CMK (cell line): ENCODE measurements at places on chromosomes 4 and X.

GRCh38 chrX:151183912-151184565, 7.7 kb downstream of the GPR50 start:
- DNase-seq = no peak

- no peak for DNase-seq
Measured at GRCh38 chrX:149097786-149098185, 407.3 kb downstream of the IDS start.

DNA sequence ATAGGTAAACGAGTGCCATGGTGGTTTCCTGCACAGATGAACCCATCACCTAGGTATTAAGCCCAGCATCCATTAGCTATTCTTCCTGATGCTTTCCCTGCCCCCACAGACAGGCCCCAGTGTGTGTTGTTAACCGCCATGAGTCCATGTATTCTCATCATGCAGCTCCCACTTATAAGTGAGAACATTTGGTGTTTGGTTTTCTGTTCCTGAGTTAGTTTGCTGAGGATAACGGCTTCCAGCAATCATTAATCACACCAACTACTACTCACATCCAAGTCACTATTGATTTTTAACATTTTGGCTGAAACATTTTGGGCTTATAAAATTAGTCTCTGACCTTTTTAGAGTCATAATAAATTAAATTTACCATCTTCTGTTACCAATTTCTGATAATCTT, 205.3 kb downstream of the SPOCK3 start:
- DNase-seq = no peak

GRCh38 chr4:168722391-168722790, 225.5 kb downstream of the PALLD start:
- DNase-seq = no peak
